Left renal pelvis (tissue), 4 donors: ENCODE measurements at places on chromosomes 12 and 14. TPM values are rescaled to one million over a fixed set of nuclear protein-coding genes. Genes with fewer than 3 reads are reported as not detected.

Gene P2RX7
- 0.63 TPM for polyA plus RNA-seq

Gene GPR132
- 0.47 TPM for polyA plus RNA-seq

Gene NID2
- 145 TPM for polyA plus RNA-seq

Gene HOXC4
- polyA plus RNA-seq, result 136 TPM

Gene FAM181A
- not detected for polyA plus RNA-seq

Gene OTOGL
- 0.31 TPM for polyA plus RNA-seq

GRCh38 chr14:66099931-66100330, 386.2 kb upstream of the CCDC196 start:
- no peak for DNase-seq

- DNase-seq, result no peak
Measured at GRCh38 chr12:132172619-132173018, 28.4 kb downstream of the NOC4L start.

DNA sequence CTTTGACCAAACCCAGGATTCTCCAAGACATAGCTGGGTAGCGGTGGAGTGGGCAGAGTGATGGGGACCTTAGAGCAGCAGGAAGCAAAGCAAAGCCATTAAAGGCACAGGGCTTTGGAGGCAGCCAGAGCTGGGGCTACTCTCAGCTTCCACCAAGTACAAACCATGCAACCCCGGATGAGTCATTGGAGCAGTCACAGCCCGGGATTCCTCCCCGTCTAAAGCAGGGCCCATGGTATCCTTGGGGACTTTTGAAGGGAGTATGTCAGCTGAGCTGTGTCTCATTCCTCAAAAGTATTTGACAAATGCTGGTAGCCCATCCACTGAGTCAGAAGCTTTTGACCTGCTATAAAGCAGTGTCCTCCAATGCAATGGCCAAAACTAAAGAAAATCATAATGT, 9.7 kb upstream of the IFI27 start:
- no peak for DNase-seq

- no peak for DNase-seq
Measured at GRCh38 chr12:87259391-87259790, 769.8 kb downstream of the C12orf50 start.

DNA sequence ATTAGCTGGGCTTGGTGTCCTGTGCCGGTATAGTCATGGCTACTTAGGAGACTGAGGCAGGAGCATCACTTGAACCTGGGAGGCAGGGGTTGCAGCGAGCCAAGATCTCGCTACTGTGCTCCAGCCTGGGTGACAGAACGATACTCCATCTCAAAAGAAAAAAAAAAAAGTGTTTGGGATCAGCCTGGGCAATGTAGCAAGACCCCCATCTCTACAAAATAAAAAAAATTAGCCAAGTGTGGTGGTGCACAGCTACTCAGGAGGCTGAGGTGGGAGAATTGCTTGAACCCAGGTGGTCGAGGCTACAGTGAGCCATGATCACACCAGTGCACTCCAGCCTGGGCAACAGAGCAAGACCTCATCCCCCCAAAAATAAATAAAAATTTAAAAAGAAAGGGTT, 47.6 kb downstream of the PHETA1 start:
- DNase-seq, result no peak

- no peak for DNase-seq
Measured at GRCh38 chr12:13167226-13167625, 29.3 kb upstream of the EMP1 start.

DNA sequence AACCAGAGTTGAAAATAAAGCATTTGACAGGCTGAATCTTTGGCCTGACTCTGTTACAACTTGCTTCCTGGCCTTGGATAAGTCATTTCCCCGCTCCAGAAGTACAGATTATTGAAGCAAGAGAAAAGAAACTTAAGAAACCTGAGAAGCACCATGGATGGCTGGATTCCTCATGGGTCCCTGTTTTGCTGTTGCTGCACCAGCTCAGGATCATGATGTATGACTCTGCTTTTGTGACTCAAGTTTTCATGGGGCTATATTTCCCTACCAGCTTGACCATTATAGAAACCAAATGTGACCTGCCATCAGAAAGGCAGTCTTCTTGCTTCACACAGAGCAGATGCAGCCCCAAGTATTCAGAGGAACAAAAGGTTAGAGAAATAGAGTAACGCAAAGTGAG, 921.8 kb downstream of the BCL11B start:
- no peak for DNase-seq

DNA sequence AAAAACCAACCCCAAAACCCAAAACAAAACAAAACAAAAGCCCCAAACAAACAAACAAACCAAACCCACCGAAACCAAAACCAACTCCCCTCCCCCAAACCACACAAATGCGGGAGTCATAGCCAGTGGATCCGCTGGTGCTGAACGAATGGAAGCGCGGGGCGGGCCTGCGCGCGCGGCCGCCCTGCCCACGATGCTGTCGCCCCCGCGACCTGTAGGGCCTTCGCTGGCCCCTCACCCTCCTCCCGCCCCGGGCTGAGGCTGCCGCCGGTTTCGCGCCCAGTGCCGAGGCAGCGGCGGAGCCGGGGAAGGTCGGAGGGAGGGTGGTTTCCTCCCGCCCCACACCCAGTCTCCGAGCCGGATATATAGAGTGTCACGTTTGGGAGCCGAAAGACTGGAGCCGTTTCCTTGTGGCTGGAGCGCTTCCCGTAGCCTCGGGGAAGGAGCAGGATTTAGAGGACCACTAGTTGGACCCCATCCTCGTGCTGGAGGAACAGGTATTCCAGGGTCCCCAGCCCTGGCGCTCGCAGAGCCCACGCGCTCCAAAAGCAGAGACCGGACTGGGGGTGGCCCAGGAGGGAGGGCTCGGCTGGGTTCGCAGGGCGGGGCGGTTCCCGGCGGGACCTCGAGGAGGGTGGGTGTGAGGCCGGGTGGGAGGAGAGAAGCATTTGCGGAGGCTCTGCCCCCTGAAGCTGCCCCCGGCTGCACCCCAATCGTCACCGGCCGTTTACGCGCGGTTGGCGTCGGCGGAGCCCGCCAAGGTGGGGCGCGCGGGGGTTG, at the start of gene FAR2:
Gene FAR2, plus strand, starts transcription at position 368 of the 780 bp plus-strand sequence. CDS start 121,172 bp downstream, outside the sequence.
- DNase-seq, result no peak

GRCh38 chr12:123427036-123427769, 9.3 kb downstream of the RILPL2 start:
- DNase-seq, result no peak

- DNase-seq, result no peak
Measured at GRCh38 chr12:19128485-19128884, 1.0 kb upstream of the PLEKHA5 start.

DNA sequence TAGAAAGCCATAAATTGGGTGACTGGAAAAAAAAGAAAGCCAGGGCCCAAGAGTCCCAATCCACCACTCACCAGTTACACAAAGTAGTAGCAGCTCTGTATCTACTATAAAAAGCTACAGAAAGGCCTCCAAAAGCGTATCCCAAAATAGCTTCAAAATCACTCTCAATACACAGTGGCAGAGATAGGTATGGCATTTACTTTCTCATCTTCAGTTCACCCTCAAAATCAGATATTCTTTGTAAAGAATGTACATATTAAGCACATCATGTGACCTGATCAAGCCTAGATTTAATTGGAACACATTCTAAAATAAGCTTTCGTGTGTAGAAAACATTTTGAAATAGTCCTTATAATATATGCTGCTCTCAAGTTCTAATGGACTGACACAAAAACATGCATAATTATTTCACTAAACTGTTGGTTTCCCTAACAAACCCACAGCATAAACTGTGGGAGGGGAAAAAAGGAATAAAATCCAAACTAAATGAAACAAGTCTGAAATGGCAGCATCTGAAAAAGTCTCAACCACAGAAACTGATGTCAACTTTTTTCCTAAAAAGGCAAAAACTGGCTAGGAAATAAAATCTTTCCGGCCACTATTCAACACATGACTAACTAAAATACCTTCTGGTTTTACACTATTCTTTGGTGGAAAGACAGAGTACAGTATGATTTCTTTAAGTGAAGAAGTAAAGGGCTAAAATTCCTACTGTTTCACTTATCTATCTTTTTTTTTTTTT, 25.9 kb downstream of the UBE2N start:
- DNase-seq, result no peak

- DNase-seq, result no peak
Measured at GRCh38 chr14:29822430-29822709, 105.3 kb downstream of the PRKD1 start.

GRCh38 chr14:68166731-68167382, 347.3 kb downstream of the RAD51B start:
- no peak for DNase-seq

DNA sequence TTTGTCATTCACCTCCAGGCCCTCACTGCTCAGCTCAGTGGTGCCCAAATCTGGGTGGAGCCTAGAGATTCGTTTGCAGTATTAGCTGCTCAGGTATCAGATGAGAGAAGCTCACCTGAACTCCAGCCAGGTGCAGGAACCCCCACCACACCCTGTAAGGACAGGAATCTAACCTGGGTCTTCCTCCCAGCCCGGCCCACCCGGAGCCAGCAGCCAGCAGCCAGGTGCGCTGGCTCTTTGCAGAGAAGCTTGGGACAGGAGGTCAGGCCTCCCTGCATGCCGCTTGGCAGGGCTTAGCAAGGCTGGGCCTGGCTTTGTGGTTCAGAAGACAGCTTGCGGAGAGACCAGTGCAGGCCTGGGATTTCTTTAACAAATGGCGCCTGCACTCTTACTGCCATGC, 125.6 kb upstream of the MYL2 start:
- no peak for DNase-seq

- no peak for DNase-seq
Measured at GRCh38 chr14:33774723-33775470, 176.0 kb downstream of the EGLN3 start.

GRCh38 chr12:22334410-22335100, at the start of gene ST8SIA1:
ST8SIA1 (minus strand) TSS chr12:22334707; CDS start chr12:22334232, 475 bp downstream.
- peak; percentile 38 for DNase-seq

DNA sequence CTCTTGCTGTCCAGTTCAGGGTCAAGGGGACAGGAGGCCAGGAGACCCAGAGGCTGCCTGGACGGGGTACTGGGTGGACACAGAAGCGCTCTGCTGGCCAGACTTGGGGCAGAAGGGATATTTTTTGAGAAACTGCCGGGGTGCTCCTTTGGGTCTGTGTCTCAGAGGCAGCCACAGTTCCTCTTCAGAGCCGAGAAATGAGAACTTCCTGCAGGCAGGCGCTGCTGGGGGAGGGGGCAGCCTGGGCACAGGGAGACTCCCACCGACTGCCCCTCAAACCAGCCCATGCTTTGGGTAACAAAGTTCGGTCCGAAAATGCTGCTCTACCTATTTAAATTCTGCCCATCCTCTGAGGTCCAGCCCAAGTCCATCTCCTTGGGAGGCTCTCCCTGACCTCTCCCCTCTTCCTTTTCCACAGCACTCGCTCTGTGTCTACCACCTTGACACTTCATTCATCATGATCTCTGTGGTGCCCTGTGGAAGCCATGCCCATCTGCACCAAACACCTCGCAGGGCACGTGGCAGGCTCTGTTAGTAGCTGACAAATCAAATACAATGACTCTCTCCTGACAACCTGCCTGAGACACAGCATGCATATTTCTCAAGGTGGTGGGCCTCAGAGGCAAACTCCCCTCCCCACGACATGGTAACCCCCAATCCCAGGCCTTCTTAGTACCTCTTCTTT, 16.4 kb downstream of the HDAC7 start:
- DNase-seq, result no peak

- DNase-seq, result no peak
Measured at GRCh38 chr14:68794851-68795596, 2.2 kb upstream of the ZFP36L1 start.

- no peak for DNase-seq
Measured at GRCh38 chr14:89637581-89637980, 220.5 kb upstream of the FOXN3 start.

DNA sequence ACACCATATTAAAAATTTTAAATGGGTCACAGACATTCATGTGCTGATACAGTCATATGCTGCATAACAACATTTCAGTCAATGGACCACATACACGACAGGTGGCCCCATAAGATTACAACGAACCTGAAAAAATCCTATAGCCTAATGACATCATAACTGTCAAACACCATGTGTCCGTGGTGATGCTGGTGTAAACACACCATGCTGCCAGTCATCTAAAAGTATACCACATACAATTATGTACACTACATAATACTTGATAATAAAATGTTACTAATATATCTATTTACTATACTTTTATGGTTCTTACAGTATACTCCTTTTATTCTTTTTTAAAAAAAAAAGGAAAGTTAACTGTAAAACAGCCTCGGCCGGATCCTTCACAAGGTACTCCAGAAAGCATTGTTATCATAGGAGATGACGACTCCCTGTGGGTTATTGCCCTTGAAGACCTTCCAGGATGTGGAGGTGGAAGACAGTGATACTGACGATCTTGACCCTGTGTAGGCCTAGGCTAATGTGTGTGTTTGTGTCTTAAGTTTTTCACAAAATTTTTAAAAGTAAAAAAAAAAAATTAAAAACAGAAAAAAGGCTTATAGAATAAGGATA, 5.0 kb upstream of the TDG start:
- no peak for DNase-seq

DNA sequence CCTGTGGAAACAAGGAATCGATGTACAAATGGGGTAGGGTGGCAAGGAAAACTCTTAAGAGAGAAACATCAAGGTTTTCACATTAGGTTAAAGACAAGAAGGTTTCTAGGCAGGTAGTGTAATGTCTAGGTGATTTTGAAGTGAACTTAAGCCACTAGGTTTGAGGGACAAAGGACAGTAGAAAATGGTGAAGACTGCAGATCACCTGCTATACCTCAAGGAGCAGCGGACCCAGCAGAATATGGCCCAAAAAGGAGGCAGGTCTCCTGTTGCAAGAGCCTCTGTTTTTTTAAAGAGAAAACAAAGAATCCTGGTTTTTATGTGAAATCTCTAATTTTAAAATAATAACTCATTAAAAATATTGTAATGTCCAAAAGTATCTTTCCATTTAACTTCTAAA, 178.1 kb downstream of the ACSS3 start:
- DNase-seq, result no peak

GRCh38 chr12:116304621-116305020, 27.1 kb upstream of the MED13L start:
- no peak for DNase-seq

GRCh38 chr14:103732868-103733620, 17.4 kb downstream of the ZFYVE21 start:
- DNase-seq, result no peak

DNA sequence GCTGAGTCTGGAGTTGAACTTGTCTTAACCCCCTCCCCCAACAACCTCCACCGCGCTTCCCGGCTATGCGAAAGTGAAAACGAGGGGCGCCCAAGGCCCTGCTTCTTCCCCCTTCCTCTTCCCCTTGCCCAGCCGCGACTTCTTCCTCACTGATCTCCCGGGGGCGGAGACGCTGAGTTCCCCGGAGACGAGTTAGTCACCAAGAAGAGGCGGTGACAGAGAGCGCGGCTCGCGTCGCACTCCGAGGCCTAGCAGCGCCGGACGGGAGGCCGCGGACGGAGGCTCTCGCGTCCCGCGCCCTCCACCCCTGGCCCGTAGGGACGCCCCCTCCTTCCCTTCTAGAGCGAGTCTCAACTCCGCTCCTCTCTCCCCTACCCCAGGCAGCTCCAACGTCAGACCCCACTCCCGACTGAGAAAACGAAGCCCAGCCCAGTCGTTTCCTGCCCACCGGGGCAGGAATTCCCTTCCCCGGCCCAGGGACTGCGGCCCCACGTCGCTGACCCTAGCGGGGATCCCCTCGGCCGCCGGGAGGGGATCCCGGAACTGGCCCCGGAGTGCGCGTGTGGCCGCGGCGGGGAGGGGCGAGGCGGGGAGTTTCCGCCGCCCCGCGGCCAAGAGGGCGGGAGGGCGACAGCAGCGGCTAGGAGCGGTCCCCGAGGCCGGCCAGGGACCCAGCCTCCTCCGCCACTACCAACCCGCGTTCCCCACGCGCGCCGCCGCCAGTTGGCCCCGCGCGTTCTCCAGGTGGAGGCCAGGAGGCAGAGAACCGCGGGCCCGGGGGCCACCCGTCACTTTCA, 1.4 kb downstream of the BAZ1A start:
- peak; percentile 70 for DNase-seq
